ENCODE measurements at places on chromosomes 5 and 9. TPM values are rescaled to one million over a fixed set of nuclear protein-coding genes. Genes with fewer than 3 reads are reported as not detected.

The RNF183 gene
- total RNA-seq = not detected

The RASGEF1C gene
- 17.9 TPM for total RNA-seq

The TMEM174 gene
- not detected for total RNA-seq

The CAMK2A gene
- total RNA-seq = 16.7 TPM

The TIGD6 gene
- total RNA-seq = 4.1 TPM

The MTMR12 gene
- total RNA-seq = 16.7 TPM

The DMRTA1 gene
- total RNA-seq = 0.41 TPM

The RLN1 gene
- total RNA-seq = not detected

The TMEM215 gene
- 0.82 TPM for total RNA-seq

The RNF224 gene
- not detected for total RNA-seq

The TRIP13 gene
- total RNA-seq = 8.2 TPM

The STPG3 gene
- not detected for total RNA-seq

The TNFSF8 gene
- under 0.01 TPM for total RNA-seq

The PLPP7 gene
- 6.1 TPM for total RNA-seq

The PCDHGA4 gene
- 5.7 TPM for total RNA-seq

The FOXD4L4 gene
- total RNA-seq = 0.41 TPM

The SGCD gene
- 3.3 TPM for total RNA-seq

The IPPK gene
- total RNA-seq = 13.5 TPM

The FANCC gene
- 12.2 TPM for total RNA-seq

The TMC1 gene
- total RNA-seq = 0.82 TPM

The NTNG2 gene
- 16.3 TPM for total RNA-seq

The FSD1L gene
- total RNA-seq = 138 TPM

The SPATA31C1 gene
- not detected for total RNA-seq

The SLC31A2 gene
- total RNA-seq = 6.9 TPM

The CEP72 gene
- 4.5 TPM for total RNA-seq

The NUP214 gene
- 9.0 TPM for total RNA-seq

The SOWAHA gene
- 4.5 TPM for total RNA-seq

The FOXI1 gene
- total RNA-seq = not detected

The FCHSD1 gene
- total RNA-seq = 0.82 TPM

The CDH9 gene
- total RNA-seq = 31.4 TPM

The DOK3 gene
- total RNA-seq = 3.3 TPM

The CD72 gene
- 0.41 TPM for total RNA-seq

The ASPN gene
- total RNA-seq = 5.3 TPM

The LCP2 gene
- 1.2 TPM for total RNA-seq

The NSMF gene
- total RNA-seq = 33.0 TPM

The MED10 gene
- total RNA-seq = 15.1 TPM

The F2RL1 gene
- total RNA-seq = 1.2 TPM

The KIF24 gene
- total RNA-seq = 1.2 TPM

The PRKAA1 gene
- 61.1 TPM for total RNA-seq

The COL5A1 gene
- 2.9 TPM for total RNA-seq

The IRX4 gene
- not detected for total RNA-seq

The APBA1 gene
- 24.9 TPM for total RNA-seq

The STC2 gene
- 0.82 TPM for total RNA-seq
